NCI-H2171 (cell line): ENCODE measurements at places on chromosomes 5 and 9.

DNA sequence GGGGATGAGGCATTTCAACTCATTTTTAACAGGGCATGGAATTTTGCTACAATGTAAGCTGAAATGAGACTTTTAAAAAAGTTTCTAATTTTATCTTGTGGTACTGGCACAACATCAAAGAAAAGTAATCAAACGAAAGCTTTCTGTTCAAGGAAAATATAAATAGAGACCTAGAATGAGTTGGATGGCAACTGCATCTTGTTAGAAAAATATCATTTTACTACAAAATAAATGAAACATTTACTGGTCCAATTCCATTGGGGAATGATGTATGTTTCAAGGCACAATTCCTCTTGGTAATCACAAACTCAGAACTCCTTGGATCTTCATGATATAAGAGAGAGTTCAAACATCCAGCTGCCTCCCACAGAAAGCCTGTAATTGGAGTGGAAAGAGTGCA, 102.8 kb downstream of the HMHB1 start:
- no peak for DNase-seq

- DNase-seq: no peak
Observed at GRCh38 chr9:123358181-123358905, 2.3 kb downstream of the CRB2 start.

- no peak for DNase-seq
Observed at GRCh38 chr5:128228521-128228920, 145.0 kb downstream of the SLC12A2 start.

DNA sequence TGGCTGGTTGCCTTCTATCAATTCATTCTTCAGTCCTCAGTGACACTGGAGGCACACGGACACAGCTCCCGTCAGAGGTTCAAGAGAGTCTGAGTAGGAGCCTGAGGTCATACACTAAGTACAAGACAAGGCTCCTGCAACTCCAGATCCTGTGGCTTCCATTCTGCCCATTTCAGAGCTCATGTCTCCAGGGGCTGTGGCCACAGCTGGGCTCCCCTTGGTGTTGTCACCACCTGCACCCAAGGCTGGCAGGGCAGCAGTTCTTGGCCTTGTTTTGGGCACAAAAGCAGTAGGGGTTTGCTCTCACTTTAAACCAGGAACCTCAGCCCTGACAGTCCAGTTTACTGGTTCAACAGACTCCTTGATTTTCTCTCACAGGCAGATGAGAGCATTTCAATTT, 189.6 kb downstream of the ICE1 start:
- no peak for DNase-seq

DNA sequence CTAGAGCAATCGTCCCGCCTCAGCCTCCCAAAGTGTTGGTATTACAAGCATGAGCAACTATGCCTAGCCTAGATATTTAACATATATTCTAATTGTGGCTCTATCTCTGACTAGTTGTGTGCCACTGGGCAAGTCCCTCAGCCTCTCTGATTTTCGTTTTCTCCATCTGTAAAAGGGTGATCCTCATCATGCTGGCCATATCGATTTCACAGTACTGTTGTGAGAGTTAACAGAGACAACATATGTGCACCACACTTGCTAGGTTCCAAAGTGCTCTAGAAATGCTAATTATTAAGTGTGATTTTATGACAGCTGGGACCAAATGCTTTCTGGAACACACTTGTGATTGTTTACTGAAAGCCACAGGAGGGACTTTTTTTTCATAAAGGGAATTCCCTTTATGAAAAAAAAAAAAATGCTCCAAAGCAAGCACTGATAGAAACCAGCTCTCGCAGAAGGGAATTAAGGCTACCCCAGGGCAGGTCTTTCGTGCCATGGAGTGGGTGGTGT, 78.5 kb upstream of the EPB41L4B start:
- DNase-seq: peak; percentile 72

DNA sequence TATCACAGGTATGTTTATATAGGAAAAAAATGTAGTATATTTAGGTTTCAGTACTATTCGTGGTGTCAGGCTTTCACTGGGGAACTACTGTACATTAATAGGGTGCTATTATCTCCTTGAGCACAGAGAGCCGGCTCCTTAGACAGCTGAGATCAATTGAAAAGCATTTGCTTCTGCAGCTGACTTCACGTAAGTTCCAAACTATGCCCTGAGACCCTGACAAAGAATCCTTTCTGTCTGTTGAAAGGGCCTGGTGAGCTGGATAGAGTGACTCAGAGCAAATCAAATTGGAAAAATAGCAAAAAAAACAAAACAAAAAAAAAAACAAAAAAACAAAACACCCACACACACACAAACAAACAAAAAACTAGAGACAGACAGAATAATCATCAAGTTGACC, 652.0 kb downstream of the MTRR start:
- no peak for DNase-seq

DNA sequence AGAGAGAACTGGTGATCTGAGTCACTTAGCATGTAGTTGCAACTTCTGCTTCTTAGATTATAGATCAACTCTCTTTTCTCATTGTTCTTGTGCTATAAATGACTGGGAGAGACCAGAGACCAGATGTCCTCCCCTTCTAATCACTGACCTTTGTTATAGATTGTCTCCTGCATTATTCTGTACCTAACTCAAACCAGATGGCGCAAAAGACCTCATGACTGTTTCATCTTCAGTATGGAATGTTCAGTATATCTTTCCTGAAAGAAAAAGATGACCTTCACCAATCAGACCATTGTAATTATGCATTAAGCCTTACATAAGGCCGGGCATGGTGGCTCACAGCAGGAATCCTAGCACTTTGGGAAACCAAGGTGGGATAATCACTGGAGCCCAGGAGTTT, 30.5 kb upstream of the ADAM19 start:
- no peak for DNase-seq

- DNase-seq: no peak
Observed at GRCh38 chr9:78618735-78619134, 321.8 kb downstream of the PSAT1 start.

GRCh38 chr5:134003064-134003816, 1.5 kb downstream of the VDAC1 start:
- DNase-seq: no peak

DNA sequence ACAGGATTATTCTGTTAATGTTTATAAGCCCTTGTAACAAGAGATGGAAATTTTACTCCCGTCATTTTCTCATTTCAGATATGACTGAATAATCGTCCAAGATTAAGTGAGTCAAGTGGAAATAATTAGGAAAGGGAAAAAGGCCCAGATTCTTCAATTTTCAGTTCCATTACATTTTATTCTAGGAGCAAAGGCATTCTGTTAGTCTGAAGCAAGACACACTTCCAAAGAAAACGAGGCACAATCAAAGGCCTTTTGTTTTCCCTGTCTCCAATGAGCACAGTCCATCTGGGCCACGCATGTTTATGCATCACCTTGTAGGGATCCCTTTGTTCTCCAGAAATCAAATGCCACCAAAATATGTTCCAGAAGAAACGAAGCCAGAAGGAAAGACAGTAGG, 382.9 kb upstream of the RFX3 start:
- DNase-seq: peak; percentile 21

DNA sequence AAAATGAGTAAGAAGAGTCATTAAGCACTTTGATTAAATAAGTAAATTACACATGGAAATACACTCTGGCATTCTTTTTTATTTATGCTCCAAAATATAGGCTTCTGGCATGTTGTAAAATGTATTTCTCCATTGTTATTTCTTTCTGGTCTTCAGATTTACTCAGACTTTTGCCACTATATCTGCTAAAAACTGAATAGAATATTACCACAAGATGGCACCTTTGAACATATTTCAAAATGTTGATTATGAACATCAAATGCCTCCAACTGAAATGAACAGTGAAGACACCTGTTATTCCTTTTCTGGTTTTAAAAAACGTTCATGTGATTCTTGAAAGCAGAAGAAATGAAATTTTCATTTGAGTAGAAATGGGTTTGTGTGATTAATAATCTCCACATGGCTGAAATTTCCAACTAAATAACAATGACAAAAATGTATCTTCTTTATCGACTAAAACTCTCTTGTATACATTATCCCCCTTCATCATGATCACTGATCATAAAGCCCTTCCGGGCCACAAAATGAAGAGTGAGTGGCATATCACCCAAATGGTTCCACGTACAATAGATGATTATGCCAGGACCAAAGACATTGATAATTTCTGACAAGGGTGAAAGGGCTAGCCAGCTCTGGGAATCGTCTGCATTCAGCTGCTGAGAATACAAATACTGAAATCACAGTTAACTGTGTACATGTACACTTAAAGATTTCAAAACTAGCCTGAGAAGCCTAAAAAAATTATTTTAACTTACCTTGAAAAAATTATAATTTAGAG, 23.8 kb downstream of the TYRP1 start:
- no peak for DNase-seq

- DNase-seq: no peak
Observed at GRCh38 chr9:94167376-94167890, 83.2 kb downstream of the PTPDC1 start.

GRCh38 chr9:109733690-109734089, 46.3 kb upstream of the PALM2AKAP2 start:
- DNase-seq: no peak

DNA sequence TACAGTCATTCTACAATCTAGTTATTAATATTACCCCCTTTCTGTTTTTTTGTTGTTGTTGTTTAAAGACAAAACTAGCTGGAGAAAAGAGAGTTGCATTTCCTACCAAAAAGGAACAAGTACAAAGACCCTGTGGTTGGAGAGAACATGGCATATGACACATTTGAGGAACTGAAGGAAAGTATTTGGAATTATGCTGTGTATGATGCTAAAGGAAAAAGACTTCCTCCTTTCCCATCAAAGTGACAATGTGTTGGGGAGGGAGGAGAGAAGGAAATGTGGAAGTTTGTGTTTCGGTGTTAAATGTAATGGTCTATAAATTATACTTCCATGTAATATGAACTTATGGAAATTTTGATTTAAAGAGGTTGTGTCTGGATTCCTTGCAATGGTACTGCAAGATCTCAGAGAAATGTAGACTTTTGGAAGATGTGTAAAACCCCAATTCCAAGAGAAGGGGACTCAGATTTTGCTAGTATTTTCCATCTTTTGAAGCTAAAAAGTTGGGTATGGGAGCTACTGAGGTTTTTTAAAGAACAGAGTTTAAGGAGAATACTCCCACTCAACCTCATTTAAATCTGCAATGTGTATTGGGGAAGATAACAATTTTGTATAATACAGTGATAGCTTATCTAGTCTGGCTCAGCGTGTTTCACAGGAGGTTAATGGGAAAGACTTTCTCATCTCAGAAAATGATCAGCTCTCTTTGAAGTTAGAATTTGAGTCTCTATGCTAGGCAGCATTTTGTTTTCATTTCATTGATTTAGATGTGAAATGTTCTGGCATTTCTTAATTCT, 15.4 kb upstream of the TNFSF8 start:
- no peak for DNase-seq

- peak; percentile 56 for DNase-seq
Observed at GRCh38 chr9:127204771-127205470, 59.7 kb upstream of the GARNL3 start.

- DNase-seq: no peak
Observed at GRCh38 chr5:17157916-17158529, 59.4 kb upstream of the BASP1 start.

- DNase-seq: no peak
Observed at GRCh38 chr5:133499895-133500294, 112.4 kb downstream of the FSTL4 start.
